ENCODE measurements at places on chromosomes 11 and 22.

- DNase-seq = no peak
These were observed 1327.3 kb downstream of the TBC1D22A start for GRCh38 chr22:48089601-48090331.

DNA sequence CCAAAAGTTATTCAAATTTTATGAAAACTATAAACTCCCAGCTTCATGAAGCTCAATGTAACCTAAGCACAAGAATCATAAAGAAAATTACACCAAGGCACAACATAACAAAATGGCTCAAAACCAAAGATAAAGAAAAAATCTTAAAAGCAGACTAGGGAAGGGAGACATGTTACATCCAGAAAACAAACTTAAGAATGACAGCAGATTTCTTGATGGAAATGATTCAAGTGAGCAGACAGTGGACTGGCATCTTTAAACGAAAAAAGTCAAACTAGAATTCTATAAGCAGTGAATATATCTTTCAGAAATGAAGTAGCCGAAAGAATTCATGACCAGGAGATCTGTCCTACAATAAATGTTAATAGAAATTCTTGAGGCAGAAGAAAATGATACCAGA is 75.6 kb downstream of the SHANK2 start:
- DNase-seq = no peak

- no peak for DNase-seq
These were observed 11.2 kb downstream of the TOM1 start for GRCh38 chr22:35310556-35311550.

- no peak for DNase-seq
These were observed 993.7 kb downstream of the OPCML start for GRCh38 chr11:132538642-132539041.

- no peak for DNase-seq
These were observed 72.8 kb upstream of the PICALM start for GRCh38 chr11:86141727-86142126.

GRCh38 chr11:115555336-115556090 is 51.3 kb upstream of the CADM1 start:
- no peak for DNase-seq

DNA sequence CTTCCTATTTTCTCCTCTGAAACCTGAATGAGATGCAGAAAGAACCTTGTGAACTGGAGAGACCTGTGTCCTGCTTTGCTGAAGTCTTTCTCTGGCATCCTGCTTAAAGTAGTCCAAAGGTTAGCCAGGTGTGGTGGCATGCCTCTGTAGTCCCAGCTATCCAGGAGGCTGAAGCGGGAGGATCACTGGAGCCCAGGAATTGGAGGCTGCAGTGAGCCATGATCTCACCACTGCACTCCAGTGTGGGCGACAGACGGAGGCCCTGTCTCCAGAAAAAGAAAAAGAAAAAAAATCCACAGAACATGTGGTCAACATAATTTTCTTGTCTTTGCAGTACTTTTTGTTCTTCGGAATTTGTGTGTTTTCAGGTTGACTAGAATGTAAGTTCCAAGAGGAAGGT is 2.3 kb upstream of the KREMEN1 start:
- no peak for DNase-seq

DNA sequence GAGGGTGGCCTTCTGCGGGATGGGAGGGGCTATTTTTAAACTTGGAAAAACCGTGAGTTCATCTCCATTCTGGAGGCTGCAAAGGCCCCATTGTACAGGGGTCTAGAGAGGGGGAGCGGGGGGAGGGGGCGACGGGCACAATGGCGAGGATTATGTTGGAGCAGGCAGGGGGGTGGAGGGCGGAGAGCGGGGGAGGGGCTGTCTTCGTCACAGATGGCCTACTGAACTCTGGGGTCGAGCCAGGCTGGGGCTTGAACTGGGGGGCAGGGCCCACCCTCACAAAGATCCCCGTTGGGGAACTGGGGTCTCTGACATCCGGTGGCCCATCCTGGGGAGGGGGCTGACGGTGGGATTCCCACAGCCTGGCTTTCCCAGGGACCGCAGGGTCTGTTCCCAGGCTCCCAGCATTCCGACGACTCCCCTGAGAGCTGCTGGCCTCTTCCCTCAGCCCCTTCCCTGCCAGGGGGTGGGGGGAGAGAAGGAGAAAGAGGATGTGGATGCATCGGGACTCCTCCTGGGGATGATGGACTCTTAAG is 3.4 kb upstream of the MCAM start:
- no peak for DNase-seq

DNA sequence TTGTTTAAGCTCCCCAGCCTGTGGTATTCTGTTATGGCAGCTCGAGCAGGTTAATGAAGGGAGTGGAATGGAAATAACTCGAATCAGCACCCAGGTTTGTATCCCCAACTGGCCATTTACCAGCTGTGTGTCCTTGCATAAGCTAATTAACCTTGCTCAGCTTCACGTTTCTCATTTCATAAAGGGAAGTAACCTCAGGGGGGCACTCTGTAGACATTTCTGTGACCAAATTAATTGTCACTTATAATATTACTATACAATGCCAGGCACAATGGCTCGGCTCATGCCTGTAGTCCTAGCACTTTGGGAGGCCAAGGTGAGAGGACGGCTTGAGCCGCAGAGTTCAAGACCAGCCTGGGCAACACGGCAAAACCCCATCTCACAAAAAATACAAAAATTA is 13.8 kb downstream of the ADA2 start:
- DNase-seq = no peak

- no peak for DNase-seq
These were observed 1.4 kb downstream of the ARHGAP20 start for GRCh38 chr11:110710628-110711381.

GRCh38 chr11:80718611-80719291 is 1277.9 kb upstream of the TENM4 start:
- DNase-seq = no peak

GRCh38 chr22:22151308-22151707 is 93.3 kb upstream of the VPREB1 start:
- no peak for DNase-seq

Measured in activated gamma-delta T cell treated with anti-CD3 and anti-CD28 coated beads, Interleukin-2, amount 50 U/mL, for 16 hours (primary cell).